ENCODE measurements at places on chromosomes 7 and 10.

DNA sequence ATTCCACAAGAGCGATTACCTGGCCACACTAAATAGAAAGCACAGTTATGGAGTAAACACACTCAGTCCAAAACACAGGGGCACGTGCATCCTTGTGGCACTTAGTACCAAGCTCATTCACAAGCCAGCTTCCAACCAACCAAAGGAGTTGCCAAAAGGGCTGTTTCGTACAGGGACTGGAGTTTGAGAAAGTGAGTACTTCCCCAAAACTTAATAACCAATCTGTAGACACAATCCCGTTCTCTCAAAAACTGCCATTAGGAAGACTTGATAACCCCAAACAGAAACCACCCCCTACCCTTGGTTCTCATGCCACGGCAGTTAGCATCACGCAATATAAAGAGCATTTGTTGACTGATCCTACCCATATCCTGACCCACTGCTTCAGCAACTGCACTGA, 166.2 kb upstream of the ASAH2 start:
- DNase-seq: no peak

- DNase-seq: no peak
Observed at GRCh38 chr10:31073211-31073610, 41.5 kb upstream of the ZNF438 start.

- no peak for DNase-seq
Observed at GRCh38 chr7:50657341-50657873, 92.2 kb upstream of the DDC start.

DNA sequence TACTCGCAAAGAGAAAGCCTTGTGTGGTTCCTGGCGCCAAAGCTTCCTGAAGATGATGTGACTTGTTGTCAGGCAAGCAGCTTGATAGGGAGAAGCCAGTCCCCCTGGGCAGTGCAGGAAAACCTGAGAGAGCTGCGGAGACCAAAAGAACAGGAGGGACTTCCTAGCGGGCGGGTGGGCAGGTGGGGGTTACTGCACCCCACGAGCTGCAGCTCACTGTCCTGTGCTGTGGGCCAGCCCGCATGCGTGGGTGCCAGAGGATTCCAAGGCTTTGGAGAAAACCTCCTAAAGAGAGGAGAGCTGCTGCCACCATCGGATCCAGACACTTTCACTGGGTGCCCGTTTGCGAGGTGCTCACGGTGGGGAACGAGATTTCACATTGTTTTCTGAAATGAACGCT, 145.1 kb downstream of the ACTR3B start:
- DNase-seq: no peak

GRCh38 chr7:44073664-44074348, 8.4 kb upstream of the PGAM2 start:
- DNase-seq: no peak

DNA sequence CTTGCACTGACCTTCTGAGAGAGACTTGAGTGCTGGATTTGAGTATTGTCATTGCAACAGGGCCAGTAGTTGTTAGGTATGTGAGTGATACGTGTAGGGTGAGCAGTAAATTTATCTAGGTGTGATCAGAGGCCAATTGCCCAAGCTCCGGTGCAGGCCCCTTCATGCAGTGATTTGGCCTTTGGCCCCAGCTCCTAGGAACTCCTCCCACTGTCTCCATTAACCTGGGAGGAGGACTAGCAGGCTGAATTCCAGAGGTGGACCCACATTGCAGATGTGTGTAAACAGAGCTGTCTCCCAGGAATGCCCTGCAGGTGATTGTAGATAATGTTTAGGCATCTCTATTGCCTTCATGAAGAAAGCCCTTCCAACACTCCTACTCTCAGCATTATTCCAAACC, 19.5 kb downstream of the TCF7L2 start:
- no peak for DNase-seq

- DNase-seq: no peak
Observed at GRCh38 chr7:114722562-114722961, 199.3 kb upstream of the MDFIC start.

GRCh38 chr7:17944720-17945119, 4.4 kb upstream of the SNX13 start:
- DNase-seq: no peak

DNA sequence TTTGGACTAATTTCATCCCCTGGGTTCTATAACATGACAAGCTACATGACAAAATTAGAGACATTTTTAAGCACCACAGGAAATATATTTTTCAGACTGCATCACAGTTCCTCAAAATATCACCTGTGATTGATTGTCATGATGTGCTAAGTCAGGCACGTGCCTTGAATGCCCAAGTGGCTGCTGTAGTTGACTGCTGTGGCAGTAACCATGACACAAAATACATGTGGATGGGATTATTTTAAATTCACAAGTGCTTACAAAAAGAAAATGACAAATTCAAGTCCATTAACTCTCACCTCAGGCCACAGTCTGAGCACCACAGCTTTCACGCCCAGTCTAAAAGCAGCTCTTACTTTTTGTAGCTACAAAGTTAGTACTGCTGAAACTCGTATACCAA, 45.5 kb downstream of the TNPO3 start:
- DNase-seq: peak; percentile 6

DNA sequence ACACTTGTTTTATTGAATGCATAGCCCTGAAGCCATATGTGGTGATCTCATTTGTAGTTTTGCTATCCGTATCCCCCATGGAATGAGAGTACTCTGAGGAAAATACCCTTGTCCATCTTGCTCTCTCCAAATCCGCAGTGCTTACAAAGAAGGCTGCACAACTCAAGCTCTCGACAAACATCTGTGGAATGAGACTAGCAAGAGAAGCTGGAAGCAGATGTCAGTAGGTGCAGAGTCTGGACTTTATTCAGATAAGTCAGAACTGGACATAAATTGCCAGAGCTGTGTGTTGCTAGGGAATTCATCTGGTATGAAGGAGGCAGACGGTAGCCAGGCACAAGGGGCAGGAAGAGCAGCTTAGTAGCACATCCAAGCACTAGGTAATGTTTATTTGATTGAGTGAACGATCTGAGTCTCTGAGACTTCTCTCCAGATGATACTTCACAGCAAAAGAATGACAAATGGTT, 1046.2 kb downstream of the XPNPEP1 start:
- no peak for DNase-seq

DNA sequence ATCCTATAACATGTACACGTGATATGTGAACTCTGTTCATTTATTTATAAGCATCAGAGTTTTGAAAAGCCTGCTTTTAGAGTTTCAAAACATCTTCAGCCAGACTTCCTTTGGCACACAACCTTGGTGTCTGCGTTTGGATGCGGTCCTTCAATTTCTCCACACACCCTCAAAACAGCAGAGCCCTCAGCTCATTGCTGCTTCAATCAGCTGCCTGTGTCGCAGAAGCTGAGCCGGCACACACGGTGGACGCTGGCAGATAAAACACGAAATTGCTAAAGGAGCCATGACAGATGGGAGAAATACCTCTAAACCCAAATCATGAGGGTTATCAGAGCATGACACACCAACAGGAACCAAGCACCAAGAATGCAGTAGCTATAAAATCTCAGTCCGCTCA, 396.4 kb upstream of the AKR1E2 start:
- no peak for DNase-seq

DNA sequence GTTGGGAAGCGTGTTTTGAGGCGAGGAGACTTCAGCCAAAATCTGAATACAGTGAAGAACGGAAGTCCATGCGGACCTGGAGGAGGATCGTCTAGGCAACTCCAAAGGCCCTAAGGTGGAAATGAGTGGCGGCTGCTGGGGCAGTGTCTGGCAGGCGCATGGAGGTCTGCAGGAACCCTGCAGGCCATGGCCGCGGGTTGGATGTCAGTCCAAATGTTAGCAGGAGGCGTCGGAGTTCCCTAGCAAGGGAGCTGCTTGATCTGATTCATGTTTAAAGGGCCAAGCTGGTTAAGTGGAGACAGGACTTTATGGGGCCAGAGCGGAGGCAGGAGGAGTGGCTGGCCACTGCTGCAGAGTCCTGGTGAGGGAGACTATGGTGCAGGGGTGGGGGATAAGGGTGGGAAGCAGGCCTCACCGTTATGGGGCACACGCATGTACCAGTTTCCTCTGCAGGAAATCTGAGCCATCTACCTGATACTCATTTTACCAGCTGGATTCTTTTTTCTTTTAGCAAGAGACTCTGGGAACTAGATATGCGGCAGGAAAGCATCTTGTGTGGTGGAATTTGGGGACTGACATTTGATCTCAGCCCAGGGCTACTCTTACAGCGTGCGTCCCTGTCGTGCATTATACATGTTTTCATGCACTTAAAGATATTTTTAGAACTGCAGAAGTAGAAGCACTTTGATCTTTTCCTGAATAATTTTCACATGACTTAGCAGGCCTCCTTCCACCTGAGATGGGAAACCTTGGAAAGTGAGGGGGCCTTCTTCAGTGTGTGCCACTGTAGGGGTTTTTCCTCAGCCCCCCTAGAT, 6.6 kb upstream of the REPIN1 start:
- no peak for DNase-seq

- peak; percentile 54 for DNase-seq
Observed at GRCh38 chr7:76262683-76263402, 39.6 kb upstream of the HSPB1 start.

DNA sequence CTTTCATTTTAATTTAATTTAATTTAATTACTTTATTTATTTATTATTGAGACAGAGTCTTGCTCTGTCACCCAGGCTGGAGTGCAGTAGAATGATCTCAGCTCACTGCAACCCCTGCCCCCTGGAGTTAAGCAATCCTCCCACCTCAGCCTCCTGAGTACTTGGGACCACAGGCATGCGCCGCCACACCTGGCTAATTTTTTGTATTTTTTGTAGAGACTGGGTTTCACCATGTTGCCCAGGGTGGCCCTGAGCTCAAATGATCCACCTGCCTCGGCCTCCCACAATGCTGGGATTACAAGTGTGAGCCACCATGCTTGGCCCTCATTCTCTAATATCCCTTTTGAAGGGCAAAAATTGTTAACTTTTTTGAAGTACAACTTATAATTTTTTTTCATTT, 92.9 kb downstream of the XRCC2 start:
- no peak for DNase-seq

DNA sequence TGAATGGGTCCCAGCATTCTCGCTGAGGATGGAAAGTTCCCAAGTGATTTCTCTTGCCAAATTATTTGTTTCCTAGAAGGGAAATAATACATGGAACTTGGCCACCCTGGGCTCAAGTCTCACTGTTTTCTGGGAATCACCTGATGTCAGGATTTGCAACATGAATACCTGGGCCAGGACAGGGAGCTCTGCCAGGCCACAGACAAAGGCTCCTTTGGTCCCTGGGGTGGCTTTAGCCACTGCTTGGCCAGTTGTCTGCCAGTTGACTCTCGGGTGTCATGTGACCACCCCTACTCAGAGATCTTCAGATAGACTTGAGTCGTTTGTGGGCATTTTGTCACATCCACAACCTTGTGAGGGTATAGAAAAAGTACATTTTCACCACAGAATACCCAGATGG, 258.0 kb upstream of the HABP2 start:
- DNase-seq: no peak

DNA sequence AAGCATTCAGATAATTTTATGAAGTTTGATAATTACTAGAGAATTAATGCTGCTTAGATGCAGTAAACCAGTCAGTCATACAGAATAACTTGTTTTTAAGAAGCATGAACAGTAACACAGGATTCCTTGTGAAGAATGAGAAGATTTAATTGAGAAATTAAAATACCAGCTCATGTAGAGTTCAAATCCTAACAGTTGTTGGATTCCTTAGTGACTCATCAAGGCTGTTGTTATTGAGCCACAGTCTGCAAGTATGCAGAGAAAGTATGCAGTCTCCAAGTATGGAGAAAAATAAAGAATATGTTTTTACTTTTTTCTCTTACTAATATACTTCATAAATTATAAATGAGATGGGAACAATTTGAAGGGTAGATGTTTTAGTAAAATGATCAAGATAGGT, 30.2 kb upstream of the CYP26C1 start:
- DNase-seq: no peak

DNA sequence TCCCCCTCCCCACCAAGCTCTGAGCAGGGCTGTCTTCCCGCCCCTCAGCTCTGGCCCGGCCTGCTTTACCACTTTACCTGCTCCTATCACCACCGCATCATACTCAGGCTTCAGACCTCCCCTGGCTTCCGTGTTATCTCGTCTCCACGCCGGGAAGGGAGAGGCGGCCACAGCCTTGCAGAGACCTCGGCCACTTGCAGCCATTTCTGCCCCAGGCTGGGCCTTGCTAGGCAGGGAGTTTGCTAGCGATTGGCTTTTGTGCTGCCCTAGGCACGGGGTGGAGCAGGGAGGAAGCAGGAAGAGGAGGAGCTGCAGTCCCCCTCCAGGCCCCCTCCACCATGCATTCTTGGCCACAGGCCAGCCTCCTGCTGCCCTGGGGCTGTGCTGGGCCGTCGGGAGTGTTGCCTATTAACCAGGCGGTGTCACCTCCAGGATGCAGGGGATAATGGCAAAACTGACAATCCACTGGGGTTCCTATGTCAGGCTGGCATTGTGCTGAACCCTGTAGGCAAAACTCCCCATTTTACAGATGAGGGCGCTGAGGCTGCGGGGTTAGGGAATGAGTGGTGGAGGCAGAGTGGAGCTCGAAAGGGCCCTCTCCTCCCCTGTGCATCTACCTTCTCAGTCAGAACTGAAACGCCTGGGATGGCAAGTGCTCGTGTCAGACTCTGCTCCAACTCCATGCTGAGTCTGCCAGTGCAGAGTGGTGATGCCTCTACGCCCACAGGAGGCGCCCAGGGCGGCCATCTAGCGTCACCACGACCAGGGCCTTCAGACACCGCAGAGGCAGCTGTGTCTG, at the start of gene PYROXD2:
Gene PYROXD2, minus strand, starts transcription at position 251 of the 799 bp plus-strand sequence. Its CDS starts 47 bp downstream, at position 204.
- peak; percentile 42 for DNase-seq

DNA sequence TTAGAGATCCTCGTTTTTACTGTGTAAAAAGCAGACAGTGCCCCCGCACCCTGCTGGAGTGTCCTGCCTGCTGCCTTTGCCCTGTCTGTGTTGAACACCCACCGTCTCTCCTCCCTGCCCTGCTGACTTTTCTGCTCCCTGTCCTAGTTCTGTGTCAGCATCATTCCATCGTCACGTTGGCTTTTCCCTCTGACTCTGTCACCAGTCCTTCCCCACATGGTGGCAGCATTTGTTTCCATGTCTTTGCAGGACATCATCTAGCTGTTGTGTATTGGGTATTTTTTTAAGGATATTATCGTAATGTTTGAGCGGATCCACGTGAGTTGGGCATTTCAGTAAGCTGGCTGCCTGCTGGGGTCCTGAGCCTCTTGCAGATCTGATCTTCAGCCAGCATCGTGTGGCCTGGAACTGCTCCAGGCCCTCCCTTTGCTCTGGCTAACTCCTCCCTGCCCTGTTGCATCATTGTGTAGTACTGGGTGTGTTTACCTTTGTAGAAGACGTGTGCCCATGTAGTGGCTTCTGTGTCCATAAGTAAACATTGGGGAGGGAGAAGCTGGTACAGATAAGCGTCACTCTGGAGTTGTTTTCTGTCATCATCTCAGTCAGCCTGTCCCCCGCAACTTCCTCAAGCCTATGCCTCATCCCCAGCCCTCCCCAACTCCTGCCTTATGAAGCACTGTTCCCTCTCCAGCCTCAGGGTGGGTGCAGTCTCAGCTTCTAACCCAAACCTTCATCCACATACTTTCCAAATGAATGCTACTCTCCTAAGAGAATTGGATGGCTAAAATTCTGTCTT, 44.3 kb downstream of the TRRAP start:
- no peak for DNase-seq

Measured in activated CD4-positive, alpha-beta T cell treated with anti-CD3 and anti-CD28 coated beads, Interleukin-2, amount 50 U/mL, for 16 hours (primary cell).